ENCODE measurements at places on chromosomes 2 and 18.
A peak's percentile ranks its signal among the peaks of the same experiment; 100 is the strongest.

DNA sequence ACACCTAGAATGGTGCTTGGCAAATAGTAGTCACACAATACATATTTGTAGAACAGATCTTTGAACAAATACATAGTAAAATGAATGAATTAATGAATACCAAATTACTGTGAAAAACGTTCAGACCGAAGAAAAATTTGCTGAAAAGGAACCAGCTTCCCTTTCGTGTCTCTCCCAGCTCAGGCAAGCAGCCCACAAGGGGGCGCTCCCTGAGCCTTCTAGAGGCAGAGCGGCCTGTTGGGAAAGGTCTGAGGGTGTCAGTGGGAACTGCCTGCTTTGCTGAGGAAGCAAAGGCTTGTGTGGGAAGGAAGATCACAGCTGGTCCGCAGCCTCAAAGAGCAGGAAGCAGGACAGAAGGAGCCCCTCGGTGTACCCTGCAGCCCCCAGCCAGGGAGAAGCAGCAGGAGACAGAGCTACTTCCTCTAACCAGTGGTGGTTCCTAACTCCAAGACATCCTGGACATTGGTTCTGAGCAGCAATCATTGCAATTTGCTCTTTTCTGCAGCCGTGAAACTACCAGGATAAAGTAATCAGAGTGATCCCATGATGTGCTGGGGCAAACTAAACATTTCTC is 231.1 kb downstream of the ANKRD30B start:
- peak; percentile 56 for DNase-seq

DNA sequence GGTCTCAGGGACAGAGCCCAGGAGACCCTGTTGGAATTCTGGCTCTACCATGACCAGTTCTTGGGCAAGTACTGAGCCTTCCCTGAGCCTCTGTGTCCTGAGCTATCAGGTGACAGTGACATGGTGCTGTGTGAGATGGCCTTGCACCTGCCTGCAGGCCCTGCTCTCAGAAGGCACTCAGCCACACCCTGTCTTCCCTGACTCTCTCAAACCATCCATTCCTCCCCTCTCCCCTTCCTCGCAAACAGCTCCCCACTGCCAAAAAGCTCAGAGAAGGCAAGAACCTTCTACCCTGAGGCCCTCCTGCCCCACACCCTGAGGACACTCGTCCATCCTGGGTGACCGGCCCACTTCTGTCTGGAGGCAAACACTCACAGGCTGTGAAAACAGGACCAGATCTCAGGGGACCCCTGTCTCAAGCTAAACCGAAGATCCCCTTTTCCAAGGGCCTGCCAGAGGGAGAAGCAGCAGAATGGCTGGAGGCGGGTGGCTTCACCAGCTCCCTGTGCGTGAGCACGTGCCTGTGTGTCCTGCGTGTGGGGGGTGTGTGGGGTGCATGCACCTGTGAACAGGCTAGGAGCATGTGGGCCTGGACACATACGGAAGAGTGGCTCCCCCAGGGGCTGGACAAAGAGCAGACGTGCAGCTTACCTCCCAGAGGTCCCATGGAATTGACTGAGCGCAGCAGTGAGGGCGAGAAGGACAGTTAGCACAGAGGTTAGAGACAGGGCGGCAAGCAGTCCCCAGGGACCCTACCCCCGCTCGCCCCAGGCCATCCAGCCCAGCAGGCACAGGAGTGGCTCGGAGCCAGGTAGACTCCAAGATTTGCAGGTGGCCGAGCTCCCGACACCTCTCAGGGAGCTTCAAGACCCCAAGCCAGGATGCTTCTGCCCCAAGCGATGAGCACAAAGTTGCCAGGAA is 53.9 kb downstream of the BIN1 start:
- DNase-seq: no peak

- DNase-seq: peak; percentile 16
Measured at GRCh38 chr2:42170619-42171395, 1.7 kb downstream of the EML4 start.

DNA sequence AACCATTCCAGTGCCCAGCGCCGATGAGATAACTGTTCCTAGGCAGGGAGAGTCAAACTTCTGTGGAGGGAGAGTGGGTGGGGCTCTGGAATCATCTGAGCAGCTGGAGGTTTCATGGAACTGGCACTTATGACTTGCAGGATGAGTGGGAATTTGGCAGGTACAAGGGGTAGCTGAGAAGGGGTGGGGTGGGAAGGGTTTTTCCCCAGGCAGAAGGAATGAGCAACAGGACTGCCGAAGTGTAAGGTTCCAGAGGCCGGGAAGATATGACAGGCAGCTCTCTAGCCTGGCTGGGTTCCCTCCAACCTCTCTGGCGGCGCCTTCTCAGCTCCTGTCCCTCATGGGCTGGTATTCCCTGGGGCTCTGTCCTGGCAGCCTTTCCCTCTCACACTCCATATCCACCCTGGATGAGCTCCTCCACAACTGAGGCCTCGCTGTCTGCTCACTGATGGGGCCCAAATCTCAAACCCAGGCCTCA is 2.5 kb upstream of the TET3 start:
- no peak for DNase-seq
